ENCODE measurements at places on chromosomes 13 and 19.
A peak's percentile ranks its signal among the peaks of the same experiment; 100 is the strongest.

GRCh38 chr13:41641961-41642360 lies 184.6 kb downstream of the RGCC start:
- DNase-seq, result no peak

GRCh38 chr13:83681547-83681946 lies 200.7 kb downstream of the SLITRK1 start:
- DNase-seq, result no peak

DNA sequence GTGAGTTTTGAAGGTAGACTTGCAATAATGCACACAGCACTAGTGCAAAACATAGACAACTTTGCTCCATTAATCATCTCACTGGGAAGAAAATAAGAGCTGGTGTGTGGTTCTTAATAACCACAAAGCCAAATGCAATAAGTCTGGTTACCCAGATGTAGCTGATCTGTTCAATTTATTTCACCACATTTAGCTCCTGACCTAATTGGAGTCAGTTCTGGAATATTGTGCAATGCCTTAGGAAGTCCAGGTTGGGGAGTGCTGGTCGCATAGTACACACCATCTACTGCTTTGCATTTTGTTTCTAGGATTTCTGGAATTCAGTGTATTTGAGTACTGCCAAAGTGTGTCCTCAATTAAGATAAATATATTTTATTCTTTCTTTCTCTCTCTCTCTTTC lies 483.3 kb upstream of the SPRY2 start:
- DNase-seq, result no peak

GRCh38 chr19:29326351-29326750 lies 113.4 kb upstream of the UQCRFS1 start:
- DNase-seq, result no peak

DNA sequence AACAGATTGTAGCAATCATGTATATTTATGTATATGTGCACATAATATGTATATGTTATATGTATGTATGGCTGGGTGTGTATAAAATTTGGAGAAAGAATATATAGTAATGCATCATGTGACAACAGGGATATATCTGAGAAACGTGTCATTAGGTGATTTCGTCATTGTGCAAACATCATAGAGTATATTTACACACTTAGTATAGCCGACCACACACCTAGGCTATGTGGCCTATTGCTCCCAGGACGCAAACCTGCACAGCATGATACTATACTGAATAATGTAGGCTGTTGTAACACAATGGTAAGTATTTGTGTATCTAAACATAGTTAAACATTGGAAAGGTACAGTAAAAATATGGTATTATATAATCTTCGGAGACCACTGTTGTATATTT lies 43.8 kb downstream of the ESD start:
- no peak for DNase-seq

GRCh38 chr13:73082895-73083294 lies 24.1 kb downstream of the KLF5 start:
- no peak for DNase-seq

DNA sequence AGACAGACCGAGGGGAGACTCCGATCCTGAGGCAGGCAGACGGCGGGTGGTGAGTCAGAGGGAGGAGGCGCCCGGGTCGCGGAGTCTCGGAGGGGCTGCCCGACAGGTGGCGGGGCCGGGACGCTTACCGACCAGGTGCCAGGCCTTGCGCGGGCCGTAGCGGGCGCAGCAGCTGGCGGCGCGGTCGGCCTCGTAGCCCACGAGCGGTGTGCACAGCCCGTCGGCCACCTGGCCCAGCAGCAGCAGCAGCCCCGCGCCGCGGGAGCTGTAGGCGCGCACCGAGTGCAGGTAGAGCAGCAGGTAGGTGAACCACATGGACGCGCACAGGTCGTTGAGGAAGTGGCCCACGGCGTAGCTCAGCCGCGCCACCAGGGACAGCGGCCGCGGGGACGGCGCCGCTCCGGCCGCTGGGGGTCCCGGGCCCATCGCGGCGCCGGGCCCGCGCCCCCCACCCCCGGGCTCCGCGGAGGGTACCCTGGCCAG lies 367 bp downstream of the MFSD12 start:
- DNase-seq, result peak; percentile 28

- DNase-seq, result no peak
These were observed 54.5 kb downstream of the USP12 start for GRCh38 chr13:27117158-27117557.

DNA sequence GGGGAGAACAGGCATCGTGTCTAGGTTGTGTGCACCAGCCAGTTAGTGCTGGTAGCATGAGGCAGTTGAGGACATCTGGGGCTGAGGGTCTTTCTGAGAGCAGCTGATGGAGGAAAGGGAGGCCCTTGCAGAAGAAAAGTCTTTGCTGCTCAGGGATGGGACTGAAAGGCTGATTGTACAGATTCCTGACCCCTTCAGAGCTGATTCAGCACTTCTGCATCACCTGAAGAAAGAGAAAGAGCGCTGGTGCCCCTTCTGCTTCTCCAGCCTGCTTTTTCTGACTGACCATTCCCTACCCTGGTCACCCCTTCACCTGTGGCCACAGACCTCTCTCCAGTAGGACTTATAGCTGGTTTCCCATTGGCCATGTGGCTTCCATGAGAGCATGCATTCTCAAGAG lies 476.2 kb downstream of the TSHZ3 start:
- no peak for DNase-seq

DNA sequence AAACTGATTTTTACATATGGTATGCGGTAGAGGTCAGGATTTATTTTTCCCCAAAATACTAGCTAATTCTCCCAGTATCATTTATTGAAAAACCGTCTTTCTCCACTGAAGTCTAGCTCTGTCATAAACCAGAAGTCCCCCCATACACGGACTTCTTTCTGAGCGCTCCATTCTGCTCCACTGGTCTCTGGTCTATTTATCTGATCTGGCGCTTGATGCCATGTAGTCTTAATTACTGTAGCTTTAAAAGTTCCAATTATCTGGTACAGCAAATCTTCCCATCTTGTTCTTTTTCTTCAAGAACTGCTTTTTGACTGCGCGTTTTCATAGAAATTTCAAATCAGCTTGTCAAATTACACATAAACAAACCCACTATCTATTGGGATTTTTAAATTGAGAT lies 13.7 kb downstream of the DCUN1D2 start:
- DNase-seq, result no peak

DNA sequence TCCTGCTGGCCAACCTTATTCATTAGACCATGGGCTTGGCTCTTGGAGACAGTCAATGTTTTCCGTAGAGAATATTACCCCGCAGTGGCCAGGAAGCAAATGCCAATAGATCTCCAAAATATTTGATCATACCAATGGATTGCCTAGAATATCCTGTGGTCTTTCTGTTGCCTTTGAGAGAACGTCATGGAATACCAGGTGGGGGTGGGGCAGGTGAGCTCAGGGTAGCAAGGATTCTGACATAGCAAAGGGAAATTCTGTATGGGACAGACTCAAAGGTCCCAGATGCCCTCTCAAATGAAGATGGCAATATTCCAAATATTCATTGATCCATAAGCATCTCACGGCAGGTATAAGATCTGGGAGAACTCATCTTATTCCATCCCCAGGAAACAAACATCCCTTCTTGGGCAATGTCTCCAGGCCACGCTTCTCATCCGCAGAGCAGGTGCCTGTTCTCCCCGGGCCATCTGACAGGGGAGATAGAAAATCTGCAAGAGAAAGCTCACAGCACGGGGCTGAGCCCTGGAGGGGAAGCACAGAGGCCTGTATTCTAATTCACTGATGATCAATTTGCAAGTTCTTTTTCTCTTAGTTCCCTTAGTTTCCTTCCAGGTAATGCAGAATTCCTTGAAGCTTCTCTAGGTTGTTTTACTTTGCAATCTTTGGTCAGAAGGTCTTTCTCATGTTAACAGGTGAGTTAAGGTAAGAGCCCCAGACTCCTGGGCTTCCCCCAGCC lies 69.6 kb upstream of the TSHZ3 start:
- no peak for DNase-seq

DNA sequence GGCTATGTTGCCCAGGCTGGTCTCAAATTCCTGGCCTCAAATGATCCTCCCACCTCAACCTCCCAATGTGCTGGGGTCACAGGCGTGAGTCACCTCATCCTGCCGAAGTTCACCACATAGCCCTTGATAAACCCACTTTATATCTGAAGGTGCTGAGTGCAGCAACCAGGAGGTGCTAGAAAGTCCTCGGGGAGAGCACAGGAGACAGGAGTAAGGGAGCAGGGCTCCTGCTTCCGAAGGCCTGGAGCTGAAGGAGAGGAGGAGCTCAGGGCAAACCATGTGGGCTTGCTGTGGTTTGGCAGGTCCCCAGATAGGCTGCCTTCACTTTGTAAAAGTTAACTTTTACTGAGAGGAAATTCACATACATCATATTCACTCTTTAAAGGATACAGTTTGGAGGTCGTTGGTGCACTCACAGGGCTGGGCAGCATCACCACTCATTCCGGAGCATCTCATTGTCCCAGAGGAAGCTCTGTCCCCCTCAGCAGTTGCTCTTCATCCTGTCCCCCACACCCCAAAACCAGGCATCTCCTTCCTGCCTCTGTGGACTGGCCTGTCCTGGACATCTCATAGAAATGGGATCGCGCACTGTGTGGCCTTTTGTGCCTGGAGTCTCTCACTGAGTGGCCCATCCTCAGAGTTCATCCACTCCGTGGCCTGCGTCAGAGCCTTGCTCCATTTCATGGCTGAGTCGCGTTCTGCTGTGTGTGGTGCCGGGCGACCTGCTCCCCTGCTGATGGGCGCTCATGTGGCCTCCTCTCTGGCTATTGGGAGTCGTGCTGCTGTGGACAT lies 49.5 kb downstream of the KDM4B start:
- DNase-seq, result no peak

GRCh38 chr13:112253631-112254030 lies 122.5 kb upstream of the SPACA7 start:
- no peak for DNase-seq

DNA sequence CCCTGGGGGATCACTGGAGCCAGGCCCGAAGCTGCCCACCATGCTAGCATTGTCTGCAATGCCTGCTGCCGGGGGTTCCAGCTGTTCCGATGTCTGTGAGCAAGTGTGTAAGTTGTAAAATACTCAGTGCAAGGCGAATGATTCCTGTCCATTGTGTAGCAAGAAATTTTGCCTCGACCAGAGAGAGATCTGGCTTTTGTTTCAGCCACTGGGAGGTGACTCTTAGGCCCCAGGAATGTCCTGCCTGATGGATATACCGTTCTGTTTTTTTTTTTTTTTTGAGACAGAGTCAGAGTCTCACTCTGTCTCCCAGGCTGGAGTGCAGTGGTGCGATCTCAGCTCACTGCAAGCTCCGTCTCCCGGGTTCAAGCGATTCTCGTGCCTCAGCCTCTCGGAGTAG lies 7.3 kb upstream of the GADD45B start:
- DNase-seq, result no peak

DNA sequence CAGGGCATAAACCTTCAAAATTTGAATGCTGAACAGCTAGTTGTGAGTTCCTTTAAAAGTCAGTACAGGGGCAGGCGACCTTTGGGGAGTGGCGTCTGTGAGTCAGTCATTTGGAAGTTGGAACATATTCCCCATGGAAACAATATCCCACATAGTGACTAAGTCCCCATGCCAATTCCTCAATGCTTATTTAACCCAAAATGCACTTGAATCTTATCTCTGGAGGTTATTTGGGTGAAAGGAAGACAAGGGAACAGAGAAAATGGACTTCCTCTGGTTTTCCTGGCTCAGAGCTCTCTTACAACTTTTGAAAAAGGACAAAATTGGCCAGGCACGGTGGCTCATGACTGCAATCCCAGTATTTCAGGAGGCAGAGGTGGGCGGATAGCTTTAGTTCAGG lies 479.2 kb upstream of the NBEA start:
- no peak for DNase-seq

- peak; percentile 20 for DNase-seq
These were observed 9.8 kb downstream of the DAZAP1 start for GRCh38 chr19:1417145-1417544.

DNA sequence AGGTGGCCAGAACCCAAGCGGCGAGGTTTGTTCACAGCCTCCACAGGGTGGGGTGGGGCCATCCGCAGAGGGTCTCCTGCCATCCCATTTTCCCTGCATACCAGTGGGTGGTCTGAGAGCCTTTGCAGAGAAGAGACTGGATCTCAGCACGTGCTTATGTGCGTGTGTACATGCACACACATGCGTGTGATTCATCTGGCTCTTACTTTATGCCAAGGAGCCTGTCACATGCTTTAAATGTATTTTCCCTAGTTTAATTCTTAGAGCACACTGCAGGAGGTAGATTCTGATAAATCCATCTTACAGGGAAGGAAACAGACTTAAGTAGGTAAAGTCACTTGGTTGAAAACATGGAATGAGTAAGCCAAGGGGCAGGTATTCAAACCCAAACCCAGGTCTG lies 47.1 kb downstream of the CAPN12 start:
- no peak for DNase-seq

DNA sequence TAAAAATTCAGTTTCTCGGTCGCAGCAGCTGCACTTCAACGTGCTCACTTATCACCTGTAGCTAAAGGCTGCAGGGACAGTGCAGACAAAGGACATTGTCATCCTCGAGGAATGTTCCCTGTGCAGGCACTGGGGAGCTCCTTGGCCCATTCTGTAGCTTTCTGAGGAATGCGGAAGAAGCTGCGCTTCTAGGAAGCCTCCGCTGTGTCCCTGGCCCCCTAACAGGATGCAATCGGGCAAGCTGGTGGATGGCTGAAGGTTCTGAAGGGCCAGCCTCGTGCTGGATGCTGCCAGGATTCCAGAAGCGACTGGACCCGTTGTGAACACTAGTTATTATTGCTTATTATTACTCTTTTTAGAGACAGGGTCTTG lies 8.1 kb downstream of the ANO8 start:
- DNase-seq, result no peak

DNA sequence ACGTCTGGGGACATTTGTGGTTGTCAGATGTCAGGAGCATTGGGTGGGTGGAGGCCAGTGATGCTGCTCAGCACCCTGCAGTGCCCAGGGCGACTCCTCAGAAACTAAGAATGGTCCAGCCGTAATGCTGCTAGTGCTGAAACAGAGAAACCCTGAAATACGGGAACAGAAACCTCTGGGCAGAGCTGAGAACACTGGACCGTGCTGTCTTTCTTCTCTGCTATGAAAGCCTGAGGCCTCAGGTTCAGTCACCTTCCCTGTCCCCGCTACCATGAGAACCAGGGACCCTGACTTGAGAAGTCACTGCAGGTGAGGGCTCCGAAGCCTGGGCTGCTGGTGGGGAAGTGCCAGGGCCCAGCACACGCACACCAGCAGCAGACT lies 13.4 kb downstream of the CAPS start:
- peak; percentile 39 for DNase-seq
